ENCODE measurements at places on chromosomes 4 and X. TPM values are rescaled to one million over a fixed set of nuclear protein-coding genes. Genes with fewer than 3 reads are reported as not detected.

NEXMIF gene
- 1.1 TPM for total RNA-seq

TLR3 gene
- total RNA-seq: 0.62 TPM

CYTL1 gene
- total RNA-seq: 1.1 TPM

GYPB gene
- not detected for total RNA-seq

SPIN2B gene
- 6.0 TPM for total RNA-seq

VCX3B gene
- not detected for total RNA-seq

SUPT20HL2 gene
- total RNA-seq: not detected

DNA sequence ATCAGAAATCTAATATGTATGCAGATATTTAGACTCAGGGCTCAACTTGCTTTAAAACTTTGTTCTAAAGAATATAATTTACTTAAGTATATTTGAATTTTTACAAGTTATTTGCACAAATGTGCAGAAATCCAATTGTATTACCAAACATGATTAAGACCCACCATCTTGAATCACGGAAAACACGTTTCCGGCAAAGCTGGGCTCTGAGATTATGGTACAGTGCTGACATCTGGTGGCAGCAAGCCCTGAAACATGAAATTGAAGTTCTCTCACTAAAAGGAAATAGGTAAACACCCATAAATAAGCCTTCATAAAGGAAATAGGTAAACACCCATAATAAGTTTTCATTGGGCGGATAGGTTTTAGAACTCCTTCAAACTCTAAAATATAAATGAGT, 98.3 kb upstream of the MAOA start:
- peak; percentile 74 for DNase-seq

DNA sequence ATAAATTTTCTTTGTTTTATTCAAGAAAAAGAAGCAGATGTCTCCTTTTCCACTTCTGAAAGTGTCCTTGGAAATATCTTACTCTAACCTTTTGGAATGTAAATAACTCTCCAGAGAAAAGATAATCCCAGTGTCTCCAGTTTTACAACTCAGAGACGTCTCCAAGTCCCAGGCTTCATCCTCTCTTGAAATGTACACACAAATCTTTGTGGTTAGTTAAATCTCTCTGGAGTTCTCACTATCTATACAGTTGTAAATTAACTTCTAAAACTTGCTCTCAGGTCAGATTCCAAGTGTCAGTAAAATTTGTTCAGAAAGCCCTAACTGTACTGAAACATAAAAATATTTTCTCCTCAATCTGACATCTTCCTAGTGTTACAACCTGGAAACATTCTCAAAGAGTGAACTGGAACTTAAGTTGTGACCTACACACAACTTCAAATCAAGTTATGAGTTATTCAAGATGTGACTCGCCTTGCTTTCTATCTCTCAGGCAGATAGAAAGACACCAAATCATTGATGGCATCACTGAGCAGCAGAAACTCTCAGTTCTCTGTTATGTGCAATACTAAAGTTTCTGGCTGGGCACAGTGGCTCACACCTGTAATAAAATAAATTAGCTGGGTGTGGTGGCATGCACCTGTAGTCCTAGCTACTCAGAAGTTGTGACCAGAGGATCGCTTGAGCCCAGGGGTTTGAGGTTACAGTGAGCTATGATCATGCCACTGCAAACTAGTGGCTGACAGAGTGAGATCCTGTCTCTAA, 284.2 kb downstream of the RCHY1 start:
- no peak for DNase-seq

DNA sequence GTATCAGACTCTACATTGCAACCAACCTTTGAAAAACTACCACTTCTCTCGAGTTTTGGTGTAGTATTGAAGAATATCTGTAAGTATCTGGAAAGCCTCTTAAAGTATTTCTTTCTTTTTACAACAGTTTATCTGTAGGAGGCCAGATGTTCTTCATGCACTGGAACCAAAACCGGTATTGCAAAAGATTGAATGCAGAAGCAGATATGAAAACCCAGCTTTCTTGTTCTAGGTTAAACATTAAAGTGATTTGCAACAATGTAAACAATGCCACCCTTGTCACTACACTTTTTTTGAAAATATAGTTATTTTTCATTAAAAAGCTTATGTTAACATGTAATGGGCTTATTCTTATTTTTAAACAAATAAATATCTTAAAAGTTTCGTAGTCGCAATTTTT, 27.2 kb downstream of the PLS3 start:
- DNase-seq: no peak

- no peak for DNase-seq
Observed at GRCh38 chr4:177282284-177282835, 27.3 kb upstream of the NEIL3 start.

- DNase-seq: no peak
Observed at GRCh38 chrX:41384051-41384705, 50.2 kb downstream of the DDX3X start.

DNA sequence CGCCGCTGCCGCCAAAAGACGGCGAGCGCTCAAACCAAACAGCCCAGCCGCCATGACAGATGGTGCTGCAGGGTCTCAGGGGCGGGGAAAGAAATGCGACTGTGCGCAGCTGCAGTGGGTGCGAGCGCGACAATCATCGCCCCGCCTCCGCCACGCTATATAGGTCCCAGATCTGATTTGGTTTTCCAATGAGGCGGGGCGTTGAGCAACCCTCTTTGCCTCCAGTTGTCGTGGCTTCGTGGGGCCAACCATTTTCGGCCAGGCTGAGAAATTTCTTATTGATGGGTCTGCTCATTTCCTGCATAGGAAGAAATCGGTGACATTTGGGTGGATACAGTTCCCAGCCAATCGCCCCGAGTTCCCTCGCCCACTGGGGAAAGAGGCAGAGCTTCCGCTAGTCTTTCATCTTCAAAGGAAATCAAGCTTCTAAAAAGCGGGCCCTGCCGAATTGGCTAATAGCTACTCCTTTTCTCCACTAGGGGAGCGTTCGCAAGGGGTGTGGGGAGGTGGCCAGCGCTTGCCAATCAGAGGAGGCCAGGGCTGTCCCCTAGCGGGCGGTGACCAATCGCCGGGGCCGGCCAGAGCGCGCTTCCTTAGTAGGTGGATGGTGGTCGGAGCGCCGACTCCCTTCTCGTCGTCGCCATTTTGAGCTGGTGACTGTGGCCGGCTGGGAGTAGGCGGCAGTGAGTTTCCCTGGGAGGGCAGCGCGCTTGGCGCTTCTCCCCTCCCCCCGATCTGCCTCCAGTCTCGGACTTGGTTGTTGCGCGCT, at the start of the genes NDUFB11 and RBM10:
Gene NDUFB11 (minus strand): TSS at position 77 of the 769 bp plus-strand sequence. CDS start 23 bp downstream, at position 54.
Gene RBM10 (plus strand): TSS at position 596 of the 769 bp plus-strand sequence. CDS start 2,261 bp downstream, outside the sequence.
- peak; percentile 95 for DNase-seq

GRCh38 chr4:123114915-123115756, 192.7 kb upstream of the NUDT6 start:
- no peak for DNase-seq

DNA sequence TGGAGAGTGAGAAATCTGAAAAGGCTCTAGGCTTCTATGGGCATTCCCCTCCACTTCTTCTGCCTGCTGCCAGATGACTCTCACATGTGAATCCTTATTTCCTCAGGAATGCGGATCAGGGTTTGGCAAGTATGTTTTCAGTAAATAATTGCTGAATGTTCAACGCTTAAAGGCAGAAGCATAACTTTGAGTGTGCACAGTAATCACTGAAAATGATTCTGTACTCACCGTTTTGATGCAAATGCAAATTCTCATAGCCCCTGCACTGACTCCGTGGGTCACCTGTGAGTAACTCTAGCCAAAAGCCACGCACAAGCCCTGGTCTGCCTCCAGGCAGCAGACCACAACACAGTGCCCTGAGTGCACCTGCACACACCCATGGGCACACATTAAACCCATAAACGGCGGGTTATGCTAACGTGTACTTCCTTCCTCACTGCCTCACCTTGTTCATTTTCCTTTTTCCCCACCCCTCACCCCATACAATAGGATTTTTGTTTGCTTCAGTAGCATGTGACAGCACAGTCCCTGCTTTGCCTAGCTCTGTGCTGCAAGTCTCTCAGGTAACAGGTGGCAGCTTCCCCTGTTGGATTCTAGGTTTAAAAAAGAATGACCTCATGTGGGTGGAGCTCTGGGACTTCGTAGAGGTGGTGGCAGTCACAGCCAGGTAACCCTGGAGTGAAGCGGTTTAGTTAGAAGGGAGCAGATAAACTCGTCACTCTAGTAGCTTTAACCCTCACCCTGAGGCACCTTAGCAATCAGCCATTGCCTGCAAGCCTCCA, at the start of gene ARHGEF38:
Gene ARHGEF38 (plus strand): TSS at position 656 of the 782 bp plus-strand sequence. CDS start 146 bp downstream, outside the sequence.
- peak; percentile 5 for DNase-seq

DNA sequence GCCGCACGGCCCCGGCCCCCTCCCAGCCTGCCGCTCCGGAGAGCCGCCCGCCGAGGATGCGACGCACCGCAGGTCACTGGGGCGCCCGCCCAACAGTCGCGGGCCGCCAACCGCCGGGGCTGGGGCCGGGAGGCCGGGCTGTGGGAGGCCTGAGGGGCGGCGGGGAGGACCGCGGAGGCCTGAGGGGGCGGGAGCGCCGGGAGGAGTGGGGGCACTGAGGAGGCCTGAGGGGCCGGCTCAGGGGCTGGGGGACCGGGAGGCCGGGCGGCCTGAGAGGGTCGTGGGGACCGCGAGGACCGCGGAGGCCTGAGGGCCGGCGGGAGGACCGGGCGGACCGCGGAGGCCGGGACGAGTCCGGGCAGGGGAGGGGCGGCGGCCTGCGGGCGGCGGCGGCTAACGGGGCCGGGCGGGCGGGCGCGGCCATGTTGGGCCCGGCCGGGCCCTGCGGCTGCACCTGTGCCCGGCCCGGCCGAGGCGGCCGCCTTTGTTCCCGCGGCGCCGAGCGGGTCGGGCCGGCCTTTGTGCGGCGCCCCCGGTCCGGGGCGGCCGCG, 353 bp downstream of the NSD2 start:
- no peak for DNase-seq

DNA sequence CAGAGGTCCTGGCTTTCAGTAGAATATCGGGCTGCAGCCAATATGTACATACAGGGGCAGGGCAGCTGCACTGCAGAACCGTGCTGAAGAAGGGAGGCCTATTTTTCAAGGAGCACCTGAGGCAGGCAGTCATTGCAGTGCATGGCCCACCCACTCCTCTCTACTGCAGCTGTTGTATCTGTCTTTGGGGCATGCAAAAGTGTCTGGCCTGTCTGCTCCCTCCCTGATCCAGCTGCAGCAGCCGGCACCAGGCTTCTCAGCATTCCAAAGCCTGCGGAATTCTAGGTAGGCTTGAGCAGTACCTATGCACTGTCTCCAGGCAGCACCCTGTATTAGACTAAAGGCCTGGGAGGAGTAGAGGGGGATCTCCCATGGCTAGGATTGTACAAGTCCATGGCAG, 415.2 kb upstream of the MAGEB16 start:
- DNase-seq: no peak

DNA sequence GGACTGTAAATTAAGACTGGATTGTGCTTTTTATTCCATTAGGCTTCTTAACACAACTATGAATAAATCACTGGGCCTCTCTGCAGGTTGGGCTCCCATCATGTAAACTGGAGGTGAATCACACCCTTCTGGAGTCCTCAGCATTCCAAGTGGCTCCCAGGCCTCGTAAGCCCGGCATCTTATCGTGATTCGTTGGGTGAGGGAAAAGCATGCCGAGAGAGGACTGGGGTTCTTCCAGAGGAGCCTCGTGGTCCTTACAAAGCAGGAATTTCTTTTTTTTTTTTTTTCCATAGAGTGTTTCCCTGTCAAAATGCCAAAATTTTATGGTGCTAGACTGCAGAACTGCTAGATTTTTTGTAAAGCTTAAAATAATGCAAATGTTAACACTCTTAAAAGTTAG, 20.0 kb downstream of the CLDN22 start:
- no peak for DNase-seq

DNA sequence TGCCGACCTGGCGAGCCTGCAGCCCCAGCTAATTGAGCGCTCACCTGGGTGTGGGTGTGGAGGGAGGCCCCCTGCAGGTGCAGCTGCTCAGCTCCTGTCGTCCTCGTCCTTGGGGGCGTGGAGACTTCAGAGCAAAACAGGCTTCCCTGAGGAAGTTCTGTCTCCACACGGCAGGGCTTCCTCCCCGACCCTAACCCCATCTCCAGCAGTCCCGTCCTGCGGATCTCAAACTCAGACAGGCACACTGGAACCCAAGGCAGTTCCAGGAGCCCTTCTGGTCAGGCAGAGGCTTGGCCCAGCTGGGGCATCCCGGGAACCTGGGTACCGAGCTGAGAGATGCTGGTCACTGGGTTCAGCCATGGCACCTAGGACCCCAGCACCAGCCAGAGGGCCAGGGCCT, 24.4 kb downstream of the TACC3 start:
- DNase-seq: no peak

GRCh38 chr4:173535165-173535902, 5.3 kb upstream of the HAND2 start:
- no peak for DNase-seq

DNA sequence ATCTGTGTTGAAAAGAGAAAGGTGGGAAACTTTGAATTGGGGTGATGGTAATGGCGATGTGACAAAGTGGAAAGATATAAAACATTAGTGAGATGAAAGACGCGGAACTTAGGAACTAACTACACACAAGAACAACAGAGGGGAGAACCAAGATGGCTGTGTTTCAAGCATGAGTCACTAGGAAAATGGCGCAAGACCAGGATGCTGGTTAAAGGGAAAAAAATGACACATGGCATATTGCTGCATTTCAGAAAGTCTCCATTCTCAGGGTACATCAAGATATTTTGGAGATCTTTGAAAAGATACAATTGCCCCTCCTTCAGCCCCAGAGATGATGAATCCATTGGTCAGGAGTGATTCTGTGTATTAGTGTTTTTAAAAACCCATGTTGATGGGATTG, 164.4 kb downstream of the FBXO8 start:
- DNase-seq: no peak

DNA sequence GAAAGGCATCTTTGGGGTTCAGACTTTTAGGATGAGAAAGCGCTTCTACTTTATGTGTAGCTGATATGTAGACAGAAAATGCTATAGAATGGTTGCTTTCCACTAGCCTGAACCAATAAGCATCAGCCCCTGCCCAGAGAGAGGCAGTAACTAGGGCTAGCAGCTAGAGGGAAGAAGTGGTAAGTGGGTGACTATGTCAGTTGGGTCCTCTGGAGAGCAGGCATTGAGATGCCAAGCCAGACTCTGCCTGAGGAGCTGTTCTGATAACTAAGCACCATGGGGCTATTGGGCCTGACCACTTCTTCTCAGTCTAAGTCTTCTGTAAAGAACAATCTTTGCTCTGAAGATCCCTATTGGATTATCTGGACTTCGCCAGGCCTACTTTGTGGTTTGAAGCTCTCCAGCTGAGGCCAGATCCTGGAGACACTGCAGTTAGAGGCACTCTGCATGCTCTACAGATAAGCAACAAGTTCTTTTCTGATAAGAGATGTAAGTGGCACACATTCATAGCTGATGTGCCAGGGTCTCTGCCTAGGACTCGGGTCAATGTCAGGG, 146.1 kb downstream of the RBM46 start:
- DNase-seq: no peak

- DNase-seq: no peak
Observed at GRCh38 chrX:40465735-40466551, 114.8 kb upstream of the ATP6AP2 start.

DNA sequence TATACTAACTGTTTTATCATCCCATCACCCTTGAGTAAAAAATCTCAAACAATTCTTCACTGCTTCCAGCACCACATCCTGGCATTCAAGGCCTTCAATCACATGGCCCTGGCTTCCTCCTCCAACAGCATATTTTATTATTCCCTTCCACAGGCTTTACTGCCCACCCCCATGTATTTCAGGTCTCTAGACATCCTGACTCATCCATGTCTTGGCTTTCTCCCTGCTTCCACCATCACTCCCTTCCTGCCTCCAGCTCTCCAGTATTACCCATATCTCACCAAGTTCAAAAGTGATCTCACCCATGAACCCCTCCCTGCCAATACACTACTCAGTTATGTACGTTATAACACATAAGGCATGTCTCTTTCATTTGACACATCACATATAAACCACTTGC, 34.7 kb upstream of the PLAC1 start:
- DNase-seq: no peak

- no peak for DNase-seq
Observed at GRCh38 chrX:67720344-67720743, 176.5 kb downstream of the AR start.

- no peak for DNase-seq
Observed at GRCh38 chr4:39435659-39436563, 22.8 kb downstream of the RPL9 start.
